ENCODE measurements at places on chromosomes 12 and 14.

- no peak for DNase-seq
These were observed 12.8 kb downstream of the NEK9 start for GRCh38 chr14:75113932-75114539.

GRCh38 chr12:45411626-45412025, 195.7 kb downstream of the ANO6 start:
- DNase-seq, result no peak

GRCh38 chr12:114669401-114670290, 14.3 kb downstream of the TBX3 start:
- DNase-seq, result no peak

GRCh38 chr14:63209160-63209559, 4.9 kb downstream of the RHOJ start:
- no peak for DNase-seq

DNA sequence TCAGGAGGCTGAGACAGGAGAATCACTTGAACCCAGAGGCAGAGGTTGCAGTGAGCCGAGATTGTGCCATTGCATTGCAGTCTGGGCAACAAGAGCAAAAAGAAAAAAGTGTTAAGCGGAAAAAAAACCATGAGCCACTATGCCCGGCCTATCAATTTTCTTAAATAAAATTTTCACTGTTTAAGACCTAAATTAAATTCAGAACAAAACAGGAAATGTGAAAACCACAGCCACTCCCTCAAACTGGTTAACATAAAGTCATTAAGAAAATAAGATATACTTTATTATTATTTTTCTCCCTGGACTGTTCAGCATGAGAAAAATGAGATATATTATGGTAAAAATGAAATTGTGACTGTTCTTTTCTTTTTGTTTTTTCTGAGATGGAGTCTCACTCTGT, 44.6 kb upstream of the GCH1 start:
- no peak for DNase-seq

DNA sequence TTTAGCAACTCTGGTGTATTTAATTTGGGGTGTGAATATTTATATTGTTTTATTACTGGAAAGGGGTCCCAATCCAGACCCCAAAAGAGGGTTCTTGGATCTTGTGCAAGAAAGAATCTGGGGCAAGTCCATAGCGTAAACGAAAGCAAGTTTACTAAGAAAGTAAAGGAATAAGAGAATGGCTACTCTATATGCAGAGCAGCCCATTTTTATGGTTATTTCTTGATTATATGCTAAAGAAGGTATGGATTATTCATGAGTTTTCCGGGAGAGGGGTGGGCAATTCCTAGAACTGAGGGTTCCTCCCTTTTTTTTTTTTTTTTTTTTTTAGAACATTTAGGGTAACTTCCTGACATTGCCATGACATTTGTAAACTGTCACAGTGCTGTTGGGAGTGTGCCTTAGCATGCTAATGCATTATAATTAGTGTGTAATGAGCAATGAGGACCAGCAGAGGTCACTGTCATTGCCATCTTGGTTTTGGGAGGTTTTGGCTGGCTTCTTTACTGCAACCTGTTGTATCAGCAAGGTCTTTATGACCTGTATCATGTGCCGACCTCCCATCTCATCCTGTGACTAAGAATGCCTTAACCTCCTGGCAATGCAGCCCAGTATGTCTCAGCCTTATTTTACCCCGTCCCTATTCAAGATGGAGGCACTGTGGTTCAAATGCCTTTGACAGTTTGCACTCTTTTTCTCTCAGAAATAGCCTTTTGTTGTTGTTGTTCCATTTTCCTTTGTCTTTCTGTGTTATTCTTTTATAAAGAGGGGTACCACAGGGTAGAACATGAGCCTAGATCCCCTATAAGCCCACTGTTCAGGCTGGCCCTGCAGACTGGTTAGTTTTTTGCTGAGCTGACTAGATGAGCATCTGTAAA, 75.5 kb upstream of the DCD start:
- DNase-seq, result no peak

DNA sequence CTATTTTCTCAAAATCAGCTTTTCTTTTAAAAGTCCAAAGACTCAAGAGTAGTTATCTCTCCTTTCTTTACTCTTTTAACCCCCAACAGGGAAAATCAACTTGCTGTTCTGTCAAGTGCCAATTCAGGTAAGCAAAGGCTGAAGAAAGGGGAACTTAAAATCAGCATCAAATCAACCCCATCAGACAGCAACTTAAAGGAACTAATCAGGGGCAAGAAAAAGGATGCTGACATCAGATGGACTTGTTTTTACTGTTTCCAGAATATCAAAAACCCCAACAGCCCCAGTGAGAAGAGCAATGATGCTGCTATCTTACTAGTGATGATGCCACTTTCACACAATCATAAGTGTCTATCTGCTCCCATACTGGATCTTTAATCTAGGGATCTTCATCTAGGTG, 3.4 kb downstream of the BAZ2A start:
- no peak for DNase-seq

DNA sequence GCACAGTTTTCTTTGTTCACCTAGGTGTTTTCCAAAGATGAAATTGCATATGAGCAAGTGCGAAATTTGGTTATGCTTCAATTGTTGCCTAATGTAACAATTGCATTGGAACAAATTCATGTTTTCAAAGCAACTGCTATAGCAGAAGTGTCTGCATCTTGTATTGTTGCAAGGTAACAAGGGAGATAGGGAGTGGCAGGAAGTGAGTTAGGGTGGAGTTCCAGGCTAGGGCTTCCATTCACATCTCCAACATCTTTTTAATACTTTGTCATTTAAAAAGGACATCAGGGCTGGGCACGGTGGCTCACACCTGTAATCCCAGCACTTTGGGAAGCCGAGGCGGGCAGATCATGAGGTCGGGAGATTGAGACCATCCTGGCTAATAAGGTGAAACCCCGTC, 312.3 kb upstream of the E2F7 start:
- no peak for DNase-seq

DNA sequence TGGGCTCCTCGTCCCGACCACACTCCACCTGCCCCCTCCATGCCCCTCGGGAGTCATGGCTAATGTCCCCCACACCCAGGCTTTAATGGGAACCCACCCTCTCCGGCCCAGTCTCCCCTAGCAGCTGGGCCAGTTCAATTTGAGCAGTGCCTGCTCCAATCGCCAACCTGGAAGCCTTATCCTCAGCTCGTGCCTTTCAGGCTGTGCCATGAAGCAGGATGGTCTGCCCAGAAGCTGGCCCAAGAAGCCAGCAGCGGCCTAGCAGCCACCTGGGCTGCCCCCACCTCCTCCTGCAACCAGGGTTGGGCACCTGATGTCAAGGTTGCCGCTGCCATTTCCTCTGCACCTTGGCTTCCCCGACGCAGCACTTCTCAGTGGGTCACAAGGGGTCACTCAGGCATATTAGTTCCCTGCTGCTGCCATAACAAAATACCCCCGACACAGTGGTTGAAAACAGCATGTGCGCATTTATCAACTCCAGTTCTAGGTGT, 2.3 kb upstream of the CLBA1 start:
- peak; percentile 61 for DNase-seq

DNA sequence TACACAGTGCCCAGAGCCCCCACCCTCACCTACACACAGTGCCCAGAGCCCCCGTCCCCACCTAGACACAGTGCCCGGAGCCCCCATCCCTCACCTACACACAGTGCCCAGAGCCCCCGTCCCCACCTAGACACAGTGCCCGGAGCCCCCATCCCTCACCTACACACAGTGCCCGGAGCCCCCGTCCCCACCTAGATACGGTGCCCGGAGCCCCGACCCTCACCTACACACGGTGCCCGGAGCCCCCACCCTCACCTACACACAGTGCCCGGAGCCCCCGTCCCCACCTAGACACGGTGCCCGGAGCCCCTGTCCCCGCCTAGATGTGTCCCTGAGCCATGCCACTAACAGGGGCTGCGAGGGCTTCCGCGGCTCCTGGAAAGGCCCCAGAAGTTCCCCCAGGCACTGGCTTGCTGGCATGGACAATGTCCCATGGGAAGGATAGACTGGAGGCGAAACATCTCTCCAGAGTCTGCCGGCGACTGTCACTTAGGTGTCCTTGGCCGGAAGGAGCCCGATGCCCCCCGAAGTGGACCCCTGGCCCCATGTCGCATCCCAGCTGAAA, 146.0 kb downstream of the PIWIL1 start:
- no peak for DNase-seq

GRCh38 chr12:90757957-90758356, 197.0 kb downstream of the CCER1 start:
- no peak for DNase-seq

DNA sequence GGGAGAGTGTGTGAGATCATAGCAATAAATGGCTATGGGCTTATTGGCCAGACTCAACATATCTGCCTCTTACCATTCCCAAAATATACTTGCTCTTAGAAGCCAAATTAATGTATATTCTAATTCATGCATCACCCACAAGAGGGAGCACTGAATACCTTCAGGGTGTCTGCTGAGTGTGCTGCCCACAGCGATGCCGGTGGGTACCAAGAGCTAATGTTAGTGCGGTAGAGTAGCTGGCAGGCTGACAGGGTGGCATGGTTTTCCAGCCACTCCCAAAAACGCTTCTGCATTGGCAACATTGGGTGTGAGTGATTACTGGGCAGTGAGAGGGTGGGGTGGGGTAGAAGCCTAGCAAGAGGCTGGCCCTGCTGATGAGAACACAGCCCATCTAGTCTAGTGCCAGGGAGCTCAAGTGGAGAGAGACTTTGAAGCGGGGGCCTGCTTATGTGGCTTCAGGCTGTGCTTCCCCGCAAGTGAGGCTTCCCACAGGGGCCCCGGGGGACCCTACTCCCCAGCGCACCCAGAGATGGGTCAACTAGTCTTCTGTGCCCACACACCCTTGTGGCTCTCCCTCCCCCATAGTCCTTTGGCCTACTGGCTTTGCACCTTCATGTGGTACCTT, 9.2 kb upstream of the PLEKHD1 start:
- DNase-seq, result peak; percentile 62

GRCh38 chr12:24913130-24913529, 35.8 kb downstream of the BCAT1 start:
- DNase-seq, result no peak

DNA sequence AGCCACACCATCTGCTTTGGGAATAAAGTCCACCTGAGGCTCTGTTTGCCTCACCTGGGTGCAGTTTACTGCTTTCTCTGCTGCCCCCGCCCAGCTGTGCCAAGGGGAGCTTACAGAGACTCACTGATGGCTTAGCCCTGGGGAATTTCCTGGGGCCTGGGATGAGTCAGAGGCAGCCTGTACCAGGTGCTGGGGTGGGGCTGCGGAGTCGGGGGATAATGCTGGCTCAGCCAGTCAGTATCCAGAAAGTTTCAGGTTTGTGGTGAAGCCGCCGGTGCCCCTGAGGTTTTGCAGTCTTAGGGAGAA, 22.3 kb downstream of the PLEKHG3 start:
- DNase-seq, result peak; percentile 99

- peak; percentile 74 for DNase-seq
These were observed 23.0 kb downstream of the JAG2 start for GRCh38 chr14:105145381-105146180.

GRCh38 chr12:724194-724855, 28.1 kb upstream of the WNK1 start:
- no peak for DNase-seq

DNA sequence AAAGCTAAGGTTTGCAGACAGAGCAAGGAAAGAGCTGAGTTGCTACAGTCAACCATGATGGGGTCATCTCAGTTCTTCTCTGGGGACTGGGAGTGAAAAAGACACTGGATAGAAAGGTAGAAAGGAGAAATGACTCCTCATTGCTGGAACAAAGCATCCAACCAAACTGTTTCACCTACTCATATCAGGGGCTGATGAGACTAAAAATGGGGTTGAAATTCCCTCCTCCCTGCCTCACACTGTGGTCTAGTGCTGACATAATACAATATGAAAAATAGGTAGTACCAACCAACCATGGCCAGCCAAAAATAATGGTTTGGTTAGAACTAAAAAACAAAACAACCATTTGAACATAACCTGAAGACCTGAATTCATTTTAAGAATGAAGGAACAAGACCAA, 220.7 kb downstream of the DPF3 start:
- DNase-seq, result no peak

- DNase-seq, result no peak
These were observed 76.4 kb upstream of the BCAT1 start for GRCh38 chr12:25025260-25025659.

DNA sequence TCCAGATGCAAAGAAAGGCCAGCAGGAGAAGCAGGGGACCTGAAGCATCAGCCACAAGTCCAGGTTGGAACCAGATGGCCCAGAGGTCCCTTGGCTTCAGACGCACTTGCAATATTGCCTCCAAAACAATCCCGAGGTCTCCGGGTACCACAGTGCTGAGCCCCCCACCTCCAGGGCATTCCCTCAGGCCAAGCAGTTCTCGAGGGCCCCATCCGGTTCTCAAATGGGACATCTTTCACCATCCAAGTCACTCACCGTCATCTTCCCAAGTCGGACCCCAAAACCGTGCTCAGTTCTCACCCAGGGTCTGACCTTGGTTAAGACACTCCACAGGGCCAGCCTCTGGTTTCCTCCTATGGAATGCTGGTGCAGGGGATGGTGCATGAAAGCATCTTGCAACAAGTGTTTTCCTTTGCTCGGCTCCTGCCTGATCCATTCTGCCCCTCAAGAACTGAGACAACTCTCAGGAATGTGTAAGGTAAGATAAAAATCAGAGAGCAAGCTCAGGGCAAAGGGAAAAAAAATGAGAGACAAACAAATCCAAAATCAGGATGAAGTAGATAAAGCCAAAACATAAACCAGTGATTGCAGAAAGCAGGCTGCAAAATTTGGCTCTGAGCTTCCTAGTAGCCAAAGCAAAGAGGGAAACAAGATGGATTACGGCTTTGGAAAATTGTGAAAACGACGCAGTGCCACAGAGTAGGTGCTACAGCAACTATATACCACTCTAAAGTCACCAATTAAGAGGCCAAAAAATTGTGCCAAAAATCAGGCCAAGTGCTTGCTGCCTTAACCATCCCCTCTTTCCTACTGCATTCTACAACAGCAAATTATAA, 8.0 kb downstream of the NCOR2 start:
- no peak for DNase-seq

DNA sequence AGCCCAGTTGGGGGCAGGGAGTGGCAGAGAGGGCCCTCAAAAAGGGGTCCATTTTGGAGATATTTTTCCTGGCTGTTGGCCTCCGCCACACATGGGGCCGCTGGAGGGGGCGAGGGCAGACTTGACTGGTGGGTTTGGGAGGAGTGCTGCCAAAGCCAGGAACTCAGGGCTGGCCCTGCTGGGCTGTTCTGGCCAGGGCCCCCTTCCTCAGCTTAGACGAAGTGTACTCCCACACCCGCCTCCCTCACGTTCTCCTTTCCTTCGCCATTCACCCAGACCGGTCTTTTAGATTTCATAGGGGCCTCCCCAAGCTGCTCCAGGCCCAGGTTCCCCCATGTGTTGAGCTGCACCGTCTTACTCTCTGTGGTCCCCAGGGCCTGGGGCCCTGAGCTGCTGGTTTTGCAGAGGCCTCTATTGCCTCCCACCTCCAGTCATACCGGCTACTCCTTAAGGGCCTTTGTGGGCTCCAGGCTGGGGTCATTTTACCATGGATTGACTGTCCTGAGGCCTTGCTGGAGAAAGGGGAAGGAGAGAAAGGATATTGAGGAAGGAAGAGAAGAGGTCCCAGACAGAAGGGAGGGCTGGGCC, 1.3 kb downstream of the KRT7 start:
- DNase-seq, result peak; percentile 21

- no peak for DNase-seq
These were observed 5.0 kb downstream of the CEBPE start for GRCh38 chr14:23114120-23114458.
